ENCODE measurements at places on chromosomes 1 and 21.

GRCh38 chr1:61226791-61227567, 144.6 kb downstream of the NFIA start:
- DNase-seq: no peak

GRCh38 chr1:22228505-22228911, 85.6 kb upstream of the WNT4 start:
- DNase-seq: no peak

DNA sequence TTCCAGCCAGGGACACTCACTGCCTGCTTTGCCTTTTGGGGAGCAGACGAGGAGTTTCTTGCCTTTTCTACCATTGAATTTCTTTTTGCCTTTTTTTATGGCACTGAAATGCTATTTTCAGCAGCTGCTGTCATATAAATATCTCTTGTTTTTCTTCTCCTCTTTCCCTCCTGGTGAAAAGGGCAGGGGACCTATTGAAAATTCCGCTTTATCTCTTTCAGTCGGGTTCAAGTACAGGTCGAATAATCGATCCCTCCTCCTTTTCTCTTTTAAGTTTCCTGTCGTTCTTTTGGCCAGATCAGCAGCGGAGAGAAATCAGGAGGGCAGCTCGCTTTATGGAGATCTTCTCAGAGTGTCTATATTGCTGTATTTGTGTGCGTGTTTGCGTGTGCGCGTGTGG, 67.4 kb upstream of the CASZ1 start:
- DNase-seq: no peak

DNA sequence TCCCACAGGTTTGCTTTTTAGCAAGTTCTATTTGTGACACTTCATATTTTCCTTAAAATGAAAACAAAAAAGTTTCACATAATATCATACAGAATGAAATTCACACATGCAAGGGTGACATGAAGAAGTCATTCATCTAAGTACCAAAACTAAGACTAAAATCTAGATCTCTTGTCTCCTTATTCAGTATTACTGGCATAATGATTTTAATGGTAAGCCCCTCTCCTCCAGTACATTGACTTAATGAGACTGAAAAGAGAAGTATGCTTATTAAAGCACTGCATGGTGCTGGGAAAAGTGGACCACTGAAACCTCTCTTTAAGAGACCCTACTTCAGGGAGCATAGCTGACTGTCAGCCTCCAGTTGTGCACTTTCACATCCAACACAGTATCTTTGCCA, 99.5 kb downstream of the NEGR1 start:
- DNase-seq: no peak

GRCh38 chr1:115475901-115476300, 137.9 kb upstream of the NGF start:
- DNase-seq: no peak
